Kasumi-1 (cell line): ENCODE measurements at places on chromosomes 7 and 10.

DNA sequence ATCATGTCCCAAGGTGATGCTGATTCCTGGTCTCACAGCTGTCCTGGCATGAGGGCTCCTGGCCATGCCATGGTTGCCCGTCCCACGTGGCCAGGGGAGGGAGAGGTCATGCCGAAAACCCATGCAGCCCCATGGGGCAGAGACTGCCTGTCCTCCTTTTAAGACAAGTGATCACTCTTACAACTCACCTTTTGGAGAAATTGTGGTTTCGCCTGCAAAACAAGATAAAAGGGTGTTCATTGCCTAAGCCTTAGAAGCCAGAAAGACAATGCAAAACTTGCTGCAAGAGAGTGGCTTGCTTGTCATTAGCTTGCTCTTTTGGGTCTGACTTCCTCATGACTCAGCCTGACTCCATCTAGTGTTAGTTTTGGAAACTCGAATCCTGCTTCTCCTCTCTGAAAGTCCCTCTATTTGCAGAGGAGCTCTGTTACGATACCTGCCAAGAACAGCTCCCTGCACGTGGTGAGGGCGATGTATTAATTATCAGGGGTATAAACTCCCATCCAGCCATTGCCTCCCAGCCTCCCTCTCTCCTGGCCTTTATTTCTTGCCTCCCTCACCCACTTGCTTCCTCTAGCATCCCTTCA is 26.7 kb downstream of the TMEM273 start:
- peak; percentile 80 for DNase-seq

GRCh38 chr10:87841186-87841585 is 22.1 kb downstream of the KLLN start:
- DNase-seq, result no peak

- DNase-seq, result no peak
Observed at GRCh38 chr10:121788717-121789116, 139.1 kb downstream of the ATE1 start.

DNA sequence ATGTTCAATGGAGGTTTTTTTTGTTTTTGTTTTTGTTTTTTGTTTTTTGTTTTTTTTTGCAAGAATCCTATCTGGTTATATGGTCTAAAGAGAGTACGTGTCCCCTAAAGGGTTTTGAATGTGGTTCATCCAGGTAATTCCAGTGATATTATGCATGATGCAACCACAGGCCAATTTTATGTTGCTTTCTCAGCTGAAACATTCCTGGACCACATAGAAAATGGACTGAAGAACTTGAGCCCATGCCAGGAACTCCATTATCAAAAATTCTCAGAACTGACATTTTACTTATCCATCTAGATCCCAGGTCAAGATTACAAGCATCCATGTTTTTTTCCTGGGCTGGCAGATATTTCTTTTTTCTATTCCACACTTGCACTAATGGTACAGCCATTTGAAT is 11.5 kb upstream of the MINDY3 start:
- no peak for DNase-seq

DNA sequence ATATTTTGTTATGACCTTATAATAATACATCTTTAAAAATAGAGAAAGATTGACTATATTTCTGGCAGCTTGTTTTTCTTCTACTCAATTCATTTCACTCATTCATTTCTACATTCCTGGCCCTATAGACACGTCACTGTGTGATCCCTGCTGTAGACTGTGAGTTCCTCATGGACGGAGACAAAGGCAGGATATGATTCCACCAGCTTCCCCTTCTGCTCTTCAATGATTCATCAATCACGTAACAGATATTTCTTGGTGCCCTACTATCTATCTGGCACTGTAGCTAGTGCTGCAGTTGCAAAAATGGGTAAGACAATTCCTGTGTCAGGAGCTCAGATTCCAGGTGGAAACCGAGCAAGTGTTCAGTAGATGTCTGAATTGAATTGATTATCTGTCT is 415.0 kb downstream of the SFMBT2 start:
- peak; percentile 46 for DNase-seq

DNA sequence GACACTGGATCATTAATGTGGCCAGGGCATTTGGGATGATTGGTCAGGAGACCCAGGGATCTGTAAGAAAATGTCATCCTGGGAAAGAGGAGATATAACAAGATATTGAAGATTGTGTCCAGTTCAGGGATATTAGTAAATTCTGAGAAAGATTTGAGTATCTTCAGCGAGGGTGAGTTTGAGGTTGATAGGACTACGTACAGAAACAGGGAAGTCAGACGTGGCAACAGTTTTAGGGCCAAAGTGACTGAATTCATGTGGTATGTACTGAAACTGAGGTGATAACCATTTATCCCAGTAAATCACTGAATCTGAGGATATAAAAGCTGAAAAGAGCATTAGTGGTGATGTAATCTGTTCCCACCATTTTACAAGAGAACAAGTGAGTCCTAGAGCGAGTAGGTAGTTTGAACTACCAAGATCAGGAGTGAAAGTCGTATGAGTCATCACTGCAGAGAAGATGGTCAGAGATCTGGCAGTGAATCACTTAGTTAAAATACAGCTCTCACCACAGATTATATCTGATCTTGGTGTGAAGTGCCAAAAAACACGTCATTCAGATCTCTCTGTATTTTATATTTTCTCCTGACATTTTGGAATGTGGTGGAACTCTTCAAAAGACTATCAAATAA is 220.5 kb downstream of the CDK14 start:
- peak; percentile 34 for DNase-seq

GRCh38 chr10:42998481-42999384 is 78.1 kb upstream of the RET start:
- no peak for DNase-seq

- DNase-seq, result no peak
Observed at GRCh38 chr10:30915146-30915545, 116.5 kb downstream of the ZNF438 start.

GRCh38 chr10:56782503-56782902 is 421.4 kb upstream of the ZWINT start:
- no peak for DNase-seq

- no peak for DNase-seq
Observed at GRCh38 chr7:42233695-42234331, 3.2 kb downstream of the GLI3 start.
